ENCODE measurements at places on chromosomes 6 and 20.

DNA sequence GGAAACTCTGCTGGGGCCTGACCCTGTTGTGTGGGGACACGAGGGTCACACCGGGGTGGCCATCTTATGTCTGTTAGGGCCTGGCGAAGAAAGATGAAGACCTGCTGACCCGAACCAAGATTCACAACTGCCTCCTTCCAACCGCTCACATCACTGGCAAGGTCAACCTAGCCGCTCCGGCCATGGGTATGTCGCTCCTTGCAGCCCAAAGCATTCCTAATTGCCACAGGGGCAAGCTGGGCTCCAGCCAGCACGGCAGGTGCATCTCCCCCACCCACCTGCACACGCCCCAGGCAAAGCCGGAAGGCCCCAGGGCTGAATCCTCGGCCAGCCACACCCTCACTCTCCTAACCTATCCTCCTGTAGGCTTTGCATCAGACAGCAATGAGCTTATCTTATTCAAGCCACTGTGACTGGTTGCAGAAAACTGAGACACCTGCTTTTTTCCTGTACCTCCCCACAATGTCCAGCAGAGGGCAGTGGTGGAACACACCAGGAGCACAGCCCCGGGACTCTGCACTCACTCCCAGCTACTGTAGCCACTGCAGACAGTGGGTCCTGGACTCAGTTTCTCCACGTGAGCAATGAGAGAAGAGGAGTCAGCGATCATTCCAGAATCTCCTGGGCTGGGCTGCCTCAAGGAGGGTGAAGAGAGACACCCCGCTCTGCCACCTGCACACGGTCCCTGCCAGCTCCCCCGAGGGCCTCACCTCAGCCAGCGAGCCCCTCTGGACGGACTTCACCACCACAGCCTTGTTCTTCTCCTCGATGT is 170.2 kb downstream of the PREX1 start:
- DNase-seq, result peak; percentile 52

DNA sequence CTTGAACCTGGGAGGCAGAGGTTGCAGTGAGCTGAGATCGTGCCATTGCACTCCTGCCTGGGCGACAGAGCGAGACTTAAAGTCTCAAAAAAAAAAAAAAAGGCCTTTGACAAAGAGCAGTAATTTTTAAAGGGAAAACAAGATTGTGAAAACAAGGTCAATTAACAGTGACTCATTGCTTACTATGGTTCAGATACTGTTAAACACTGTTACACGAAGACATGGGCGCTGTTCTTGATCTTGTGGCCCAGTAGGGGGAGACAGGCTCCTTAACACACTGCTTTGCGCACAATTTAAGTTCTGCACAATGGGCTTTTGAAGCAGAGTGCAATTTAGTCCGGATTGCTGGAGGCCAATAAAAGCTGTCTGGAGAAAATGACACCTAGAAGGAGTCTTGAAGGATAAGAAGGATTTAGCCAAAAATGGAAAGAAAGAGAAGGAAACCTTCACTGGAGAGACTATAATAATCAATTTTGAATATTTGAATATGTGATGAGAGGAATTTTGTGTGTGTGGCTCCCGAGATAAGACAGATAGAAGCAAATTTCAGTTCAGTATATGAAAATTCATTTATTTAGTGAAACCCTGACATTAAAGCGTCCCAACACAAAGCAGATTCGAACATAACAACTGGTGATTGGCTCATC is 6.0 kb upstream of the LATS1 start:
- DNase-seq, result peak; percentile 73

DNA sequence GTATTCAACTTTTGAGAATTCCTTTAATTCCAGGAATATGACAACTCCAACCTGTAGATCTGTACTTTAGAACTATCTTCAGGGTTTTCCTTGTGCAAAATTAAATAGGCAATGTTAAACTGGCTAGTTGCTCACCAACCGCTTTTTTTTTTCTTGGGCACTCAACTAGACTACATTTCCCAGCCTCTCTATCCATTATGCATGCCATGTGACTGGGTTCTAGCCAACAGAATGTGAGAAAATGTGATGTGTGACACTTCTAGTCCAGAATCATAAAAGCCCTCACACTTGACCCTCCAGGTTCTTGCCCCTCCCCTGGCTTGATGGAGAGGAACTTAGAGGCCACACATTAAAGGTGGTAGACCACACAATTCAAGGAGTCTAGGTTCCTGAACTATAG is 166.0 kb downstream of the LMBRD1 start:
- no peak for DNase-seq

- DNase-seq, result no peak
Measured at GRCh38 chr6:16519265-16520242, 241.7 kb downstream of the ATXN1 start.

DNA sequence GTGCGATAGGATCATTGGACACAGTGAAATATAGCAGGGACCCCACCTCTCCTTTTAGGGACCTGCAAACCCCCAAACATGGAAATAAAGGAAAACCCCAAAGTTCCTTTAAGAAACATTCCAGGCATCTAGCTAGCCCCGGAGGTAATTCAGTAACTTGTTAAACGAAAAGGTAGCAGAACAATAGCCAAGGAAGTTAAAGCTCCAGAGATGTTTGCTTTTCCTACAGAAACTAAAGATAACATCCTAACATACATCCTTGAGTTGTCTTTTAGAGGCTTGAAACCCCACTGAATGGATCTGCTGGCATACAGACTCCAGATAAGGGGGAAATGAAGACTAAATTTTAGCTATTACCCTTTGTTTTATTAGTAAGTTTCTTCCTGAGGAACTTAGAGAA is 51.0 kb downstream of the FAM184A start:
- DNase-seq, result no peak

DNA sequence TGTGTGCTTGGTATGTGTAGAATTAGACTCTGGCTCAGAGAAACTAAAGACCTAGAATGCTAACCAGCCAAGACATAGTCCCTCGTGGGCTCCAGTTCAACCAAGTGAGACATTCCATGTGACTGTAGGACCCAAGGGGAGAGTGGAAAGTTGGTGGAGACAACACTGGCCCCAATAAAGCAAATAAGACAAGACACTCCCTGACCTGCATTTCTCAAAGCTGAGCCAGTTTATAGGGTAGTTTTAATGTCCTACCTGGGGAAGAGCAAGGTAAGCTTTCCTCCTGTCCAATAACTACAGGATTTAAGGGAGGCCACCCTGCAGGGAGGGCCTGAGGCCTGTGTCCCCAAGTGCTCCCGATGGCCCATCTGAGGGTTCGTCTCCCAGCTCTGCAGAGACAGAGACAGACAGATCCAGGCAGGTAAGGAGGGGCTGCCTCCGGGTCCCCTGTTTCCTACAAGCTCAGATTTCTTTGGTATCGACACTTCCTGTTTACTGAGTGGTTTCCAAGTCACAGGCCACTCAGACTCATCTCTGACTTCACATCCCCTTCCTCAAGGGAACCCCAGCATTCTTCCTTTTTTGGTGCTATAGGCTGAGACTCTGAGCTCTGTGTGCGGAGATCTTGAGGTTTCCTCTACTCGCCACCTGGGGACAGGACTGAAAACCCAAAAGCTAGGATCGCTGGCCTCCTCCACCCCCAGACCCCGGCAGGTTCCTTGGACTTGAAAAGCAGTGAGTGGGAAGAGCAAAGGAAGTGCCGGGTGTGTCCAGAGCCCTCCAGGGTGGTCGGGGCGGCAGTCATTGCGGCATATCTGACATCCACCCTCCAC is 92.4 kb downstream of the PRND start:
- DNase-seq, result peak; percentile 69

DNA sequence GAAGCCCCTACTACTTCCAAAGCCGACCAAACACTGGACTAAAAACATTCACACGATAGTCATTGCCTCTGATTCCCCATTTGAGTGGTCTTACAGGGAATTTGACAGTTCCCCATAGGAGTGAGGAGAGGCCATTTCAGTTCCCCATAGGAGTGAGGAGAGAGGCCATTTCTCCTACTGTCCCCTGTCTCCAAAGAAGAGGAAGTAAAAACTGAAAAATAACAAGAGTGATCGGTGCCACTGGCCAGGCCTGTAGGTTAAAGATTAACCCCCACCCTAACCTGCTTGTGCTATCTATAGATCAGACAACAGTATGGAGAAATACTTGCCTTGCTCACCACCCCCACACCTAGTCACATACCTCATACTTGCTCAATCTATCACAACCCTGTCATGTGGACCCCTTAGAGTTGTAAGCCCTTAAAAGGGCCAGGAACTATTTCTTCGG is 204.0 kb upstream of the MOCS1 start:
- DNase-seq, result no peak

- DNase-seq, result no peak
Measured at GRCh38 chr20:57030611-57031600, 235.5 kb downstream of the BMP7 start.

DNA sequence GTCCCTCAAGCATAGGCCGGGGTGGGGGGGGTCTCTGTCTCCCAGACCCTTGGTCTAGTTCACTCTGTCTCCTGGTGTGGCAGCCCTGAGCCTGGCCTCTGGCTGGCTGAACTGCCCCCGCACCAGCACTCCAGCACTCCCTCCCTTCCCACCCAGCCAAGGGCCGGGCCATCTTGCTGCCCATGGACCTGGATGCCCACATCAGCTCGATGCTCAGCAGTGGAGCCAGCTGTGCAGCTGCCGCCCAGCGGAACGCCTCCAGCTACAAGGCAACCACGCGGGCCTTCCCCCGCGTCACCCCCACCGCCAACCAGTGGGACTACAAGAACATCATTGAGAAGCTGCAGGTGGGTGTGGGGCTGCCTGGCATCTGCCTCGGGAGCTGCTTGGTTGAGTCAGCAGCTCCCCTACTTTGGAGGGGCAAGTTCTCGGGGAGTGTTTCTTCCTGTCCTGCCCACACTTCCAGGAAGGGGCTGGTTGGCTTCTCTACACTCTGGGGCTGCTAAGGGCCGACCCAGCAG is 28.4 kb downstream of the UQCC2 start:
- DNase-seq, result peak; percentile 40

DNA sequence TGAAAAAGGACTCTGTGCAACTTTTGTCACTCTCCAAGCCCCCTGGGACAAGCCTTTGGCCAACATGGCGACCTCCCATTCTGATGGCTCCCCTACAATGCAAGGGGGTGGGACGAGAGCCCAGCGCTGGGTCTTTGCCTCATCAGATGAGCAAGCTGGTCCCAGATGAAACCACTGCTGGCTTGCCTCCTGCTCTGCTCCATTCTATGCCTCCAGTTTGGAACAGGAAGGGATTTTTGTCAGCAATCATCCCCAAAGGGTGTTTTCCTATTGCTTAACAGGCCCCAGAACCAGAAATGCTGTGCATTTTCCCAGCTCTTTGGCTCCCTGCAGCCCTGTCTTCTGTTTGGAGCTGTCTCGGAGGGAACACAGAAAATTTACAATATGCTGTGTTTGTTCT is 412.7 kb downstream of the MAFB start:
- no peak for DNase-seq

DNA sequence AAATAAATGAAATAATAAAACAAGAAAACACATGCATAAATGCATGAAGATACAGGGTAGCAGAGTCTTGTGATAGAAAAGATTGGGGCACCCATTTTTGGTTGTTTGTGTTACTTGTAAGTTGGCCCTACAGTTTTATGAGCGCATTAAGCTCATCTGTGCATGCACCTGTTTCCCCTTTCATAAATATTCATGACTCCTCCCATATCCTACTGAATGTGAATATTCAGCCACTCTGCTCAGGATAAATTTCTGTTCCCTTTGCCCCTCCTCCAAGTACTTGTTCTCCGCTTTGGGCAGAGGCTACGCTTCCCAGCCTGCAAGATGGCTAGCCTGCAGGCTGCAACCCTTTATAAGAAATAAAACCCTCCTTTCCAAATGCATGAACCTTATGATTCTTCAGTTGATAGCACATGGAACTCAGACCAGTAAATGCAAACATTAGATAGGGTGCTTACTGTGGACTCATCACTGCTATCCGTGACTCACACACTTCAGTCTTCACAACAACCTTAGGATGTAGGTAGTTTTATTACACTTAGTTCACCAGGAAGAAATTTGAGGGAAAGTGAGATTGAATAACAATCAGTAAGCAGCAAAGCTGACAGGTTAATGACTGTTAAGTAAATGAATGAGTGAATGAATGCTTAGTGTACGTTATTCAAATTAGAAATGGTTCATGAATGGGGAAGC is 15.0 kb downstream of the ALDH8A1 start:
- no peak for DNase-seq

GRCh38 chr6:118705544-118706491 is 54.4 kb upstream of the CEP85L start:
- peak; percentile 51 for DNase-seq

DNA sequence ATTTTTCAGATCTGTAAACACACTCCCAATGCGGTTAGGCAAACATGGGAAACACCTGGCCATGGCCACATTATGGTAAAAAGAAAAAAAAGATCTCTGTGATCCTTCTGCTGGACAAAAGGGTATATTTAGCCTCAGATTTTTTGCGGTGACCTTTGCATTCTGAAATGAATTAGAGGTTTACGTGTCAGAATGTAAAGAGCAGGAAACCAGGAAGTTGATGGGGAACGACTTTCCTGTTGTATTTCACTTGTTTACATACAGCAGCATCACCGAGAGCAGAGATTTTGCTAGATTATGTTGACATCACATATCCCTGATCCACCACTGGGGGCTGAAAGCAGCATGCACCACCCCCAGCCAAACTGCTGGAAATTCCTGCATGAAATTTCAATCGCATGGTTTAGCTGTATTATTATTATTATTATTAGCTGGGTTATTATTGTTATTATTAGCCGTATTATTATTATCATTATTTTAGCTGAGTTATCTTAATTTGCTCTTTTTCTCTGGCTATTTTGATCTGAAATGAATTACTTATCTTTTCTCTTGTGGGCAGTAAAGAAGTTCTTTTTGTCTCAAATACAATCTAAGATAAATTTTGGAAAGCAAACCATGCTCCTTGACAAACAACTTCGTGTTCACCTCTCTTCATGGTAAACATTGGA is 189.4 kb downstream of the ZFP64 start:
- no peak for DNase-seq

DNA sequence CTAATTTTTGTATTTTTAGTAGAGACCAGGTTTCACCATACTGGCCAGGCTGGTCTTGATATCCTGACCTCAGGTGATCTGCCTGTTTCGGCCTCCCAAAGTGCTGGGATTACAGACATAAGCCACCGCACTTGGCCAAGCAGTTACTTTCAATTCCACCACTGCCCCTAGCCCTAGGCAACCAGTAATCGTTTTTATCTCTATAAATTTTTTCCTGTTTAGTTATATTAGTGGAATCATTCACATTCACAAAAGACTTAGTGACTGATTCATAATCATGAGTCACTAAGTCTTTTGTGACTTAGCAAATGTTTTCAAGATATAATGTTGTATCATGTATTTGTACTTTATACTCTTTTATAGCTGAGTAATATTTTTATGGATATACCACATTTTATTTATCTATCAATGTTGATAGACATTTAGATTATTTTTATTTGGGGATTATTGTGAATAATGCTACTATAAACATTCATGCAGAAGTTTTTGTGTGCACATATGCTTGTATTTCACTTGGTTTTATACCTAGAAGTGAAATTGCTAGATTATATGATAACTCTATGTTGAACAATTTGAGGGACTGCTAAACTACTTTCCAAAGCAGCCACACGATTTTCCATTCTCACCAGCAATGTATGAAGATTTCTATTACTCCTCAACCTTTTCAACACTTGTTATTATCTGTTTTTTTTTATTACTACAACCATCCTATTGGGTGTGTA is 421.4 kb upstream of the ID4 start:
- no peak for DNase-seq

All from CD4-positive, alpha-beta T cell (primary cell).